ENCODE measurements at places on chromosomes 11 and 22.

- no peak for DNase-seq
Observed at GRCh38 chr11:117979481-117980211, 6.5 kb upstream of the IL10RA start.

GRCh38 chr11:35558513-35558912 is 33.1 kb upstream of the PAMR1 start:
- no peak for DNase-seq

DNA sequence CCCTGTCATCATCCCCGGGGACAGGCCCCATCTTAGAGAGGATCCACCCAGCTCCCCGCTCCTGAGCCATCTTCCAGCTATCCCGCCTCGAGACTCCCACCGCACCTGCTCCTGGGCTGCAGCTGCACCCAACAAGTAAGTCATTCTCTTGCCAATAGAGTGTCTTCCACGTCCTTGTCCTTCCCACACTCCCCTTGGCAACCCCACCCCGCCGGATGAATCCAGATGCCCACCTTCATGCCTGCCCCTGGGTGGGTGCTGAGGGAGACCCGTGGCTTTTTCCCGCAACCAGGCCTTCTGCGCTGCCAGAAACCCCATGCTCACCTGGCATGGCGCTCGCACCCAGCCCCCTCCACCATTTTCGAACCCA is 11.1 kb upstream of the C11orf24 start:
- DNase-seq: no peak

DNA sequence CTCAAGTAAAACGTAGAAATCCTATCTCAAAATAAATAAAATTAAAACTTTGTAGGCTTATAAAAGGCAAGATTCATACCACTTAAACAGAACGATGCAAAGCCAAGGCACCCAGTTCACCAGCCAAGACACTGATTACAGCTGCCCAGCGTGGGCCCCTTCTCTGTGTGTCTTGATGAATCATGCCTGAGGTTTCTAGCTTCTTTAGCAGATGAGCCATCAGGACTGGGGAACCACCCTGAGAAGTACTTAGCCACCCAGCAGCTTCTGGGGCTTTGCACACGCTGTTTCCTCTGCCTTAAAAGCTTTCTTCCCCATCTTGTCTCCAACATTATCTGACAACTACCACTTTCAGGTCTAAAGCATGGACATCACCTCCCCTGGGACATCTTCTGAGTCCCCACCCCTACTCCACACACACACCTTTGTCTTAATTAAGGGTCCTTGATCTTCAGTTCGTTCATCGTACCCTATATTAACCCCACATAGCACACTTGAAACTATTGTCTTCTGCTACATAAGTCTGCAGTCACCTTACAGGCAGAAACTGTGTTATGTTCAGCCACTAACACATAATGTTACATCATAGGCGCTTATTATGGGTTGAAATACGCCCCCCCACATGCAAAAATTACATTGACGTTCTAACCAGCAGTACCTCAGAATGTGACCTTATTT is 8.7 kb upstream of the LAYN start:
- DNase-seq: no peak

- DNase-seq: no peak
Observed at GRCh38 chr22:49765951-49766350, 61.7 kb downstream of the BRD1 start.

GRCh38 chr22:27801616-27802345 is at the start of gene MN1:
TSS of gene MN1 (minus strand) at chr22:27801756. CDS start at chr22:27800543, 1,213 bp downstream.
- peak; percentile 54 for DNase-seq

DNA sequence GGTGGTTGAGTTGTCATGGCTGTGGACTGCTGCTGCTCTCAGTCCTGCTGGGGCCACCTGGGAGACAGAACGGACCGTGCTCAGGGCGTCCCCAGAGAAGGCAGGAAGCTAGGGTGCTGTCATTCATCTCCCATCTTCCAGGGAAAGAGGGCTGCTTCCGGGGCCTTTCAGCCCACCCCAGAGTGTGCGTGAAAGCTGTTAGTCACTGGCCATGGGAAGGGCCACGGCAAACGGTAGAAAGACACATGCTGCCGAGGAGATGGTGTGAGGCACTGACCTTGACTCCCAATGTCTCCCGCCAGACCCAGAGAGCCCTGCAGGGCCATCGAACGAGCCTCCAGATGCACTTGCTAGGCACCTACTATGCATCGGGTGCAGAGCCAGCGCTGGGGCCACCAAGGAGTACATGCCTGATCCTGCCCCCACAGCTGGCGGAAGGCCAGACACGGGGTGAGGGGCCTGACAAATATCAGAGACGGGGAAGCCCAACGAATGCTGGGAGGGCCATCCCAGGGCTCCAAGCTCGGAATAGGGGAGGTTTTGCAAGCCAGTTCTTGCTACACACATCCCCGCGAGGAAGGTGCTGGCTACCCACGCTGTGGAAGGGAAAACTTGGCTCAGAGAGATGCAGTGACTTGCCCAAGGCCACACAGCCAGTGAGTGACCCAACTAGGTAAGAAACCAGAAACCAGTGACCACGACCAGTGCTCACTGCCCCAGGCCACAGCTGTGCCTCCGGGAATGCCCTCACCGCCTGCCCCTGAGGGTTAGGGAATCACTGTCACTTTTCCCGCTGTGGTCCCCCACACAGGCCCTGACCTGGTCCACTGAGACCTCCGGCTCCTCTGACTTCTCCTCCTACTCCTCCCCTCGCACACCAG is 10.1 kb downstream of the RAC2 start:
- no peak for DNase-seq

- no peak for DNase-seq
Observed at GRCh38 chr11:13114566-13115379, 105.7 kb downstream of the RASSF10 start.

DNA sequence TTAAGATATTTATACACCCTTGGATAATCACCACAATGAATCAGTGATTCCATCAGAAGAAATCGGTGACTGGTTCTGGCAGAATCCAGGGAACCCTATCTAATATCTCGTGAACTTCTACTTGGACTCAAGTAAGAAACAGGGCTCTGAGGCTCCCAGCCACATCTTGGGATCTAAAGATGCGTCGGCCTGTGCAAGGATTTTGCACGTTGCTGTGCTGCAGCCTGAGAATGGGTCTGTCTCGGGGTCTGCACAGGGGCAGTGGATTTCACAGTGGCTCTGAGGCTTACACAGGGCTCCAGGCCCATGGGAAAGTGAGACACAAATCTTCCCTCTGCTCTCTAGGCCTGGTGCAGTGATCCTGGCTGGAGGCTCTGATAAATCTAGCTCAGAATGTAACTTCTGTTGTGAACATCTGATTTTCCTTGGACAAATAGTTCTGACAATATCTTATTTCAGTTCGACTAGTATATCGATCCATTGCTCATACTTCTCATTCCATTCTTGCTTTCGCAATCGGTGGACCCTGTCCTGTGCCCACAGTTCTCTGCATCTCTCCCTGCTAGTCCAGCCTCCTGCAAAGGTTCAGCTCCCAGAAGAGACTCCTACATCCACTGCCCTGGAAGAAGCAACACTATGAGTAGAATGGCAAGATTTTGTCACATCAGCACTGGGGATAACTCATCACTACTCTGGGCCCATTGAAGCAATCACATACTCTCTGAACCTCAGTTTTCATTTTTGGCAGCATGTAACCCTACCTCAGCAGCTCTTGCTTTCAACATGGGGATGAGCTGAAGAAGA is 105.5 kb upstream of the TOP3B start:
- DNase-seq: no peak

DNA sequence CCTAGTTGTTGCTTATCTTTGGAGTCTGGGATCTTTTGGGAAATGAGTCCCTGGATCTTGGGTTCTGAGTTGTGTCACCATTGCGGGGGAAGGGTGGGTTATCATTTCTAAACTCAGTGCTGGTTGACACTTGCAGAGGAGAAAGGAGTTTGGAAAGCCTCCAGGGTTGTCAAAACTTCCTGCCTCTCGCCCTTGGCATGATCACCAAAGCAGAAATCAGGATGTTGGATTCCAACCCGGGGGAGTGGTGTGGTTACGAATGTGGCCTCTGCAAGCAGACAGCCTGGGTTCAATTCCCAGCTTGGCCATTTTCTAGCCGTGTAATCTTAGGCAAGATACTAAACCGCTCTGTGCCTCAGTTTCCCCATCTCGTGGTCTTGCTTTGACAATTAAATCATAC is 24.3 kb downstream of the CD6 start:
- no peak for DNase-seq

GRCh38 chr22:49735901-49736421 is 91.7 kb downstream of the BRD1 start:
- DNase-seq: no peak
